ENCODE measurements at places on chromosomes 1 and 21.

- DNase-seq: no peak
Observed at GRCh38 chr1:213415691-213416380, 364.8 kb downstream of the RPS6KC1 start.

- no peak for DNase-seq
Observed at GRCh38 chr1:229396585-229397206, 37.2 kb downstream of the ACTA1 start.

DNA sequence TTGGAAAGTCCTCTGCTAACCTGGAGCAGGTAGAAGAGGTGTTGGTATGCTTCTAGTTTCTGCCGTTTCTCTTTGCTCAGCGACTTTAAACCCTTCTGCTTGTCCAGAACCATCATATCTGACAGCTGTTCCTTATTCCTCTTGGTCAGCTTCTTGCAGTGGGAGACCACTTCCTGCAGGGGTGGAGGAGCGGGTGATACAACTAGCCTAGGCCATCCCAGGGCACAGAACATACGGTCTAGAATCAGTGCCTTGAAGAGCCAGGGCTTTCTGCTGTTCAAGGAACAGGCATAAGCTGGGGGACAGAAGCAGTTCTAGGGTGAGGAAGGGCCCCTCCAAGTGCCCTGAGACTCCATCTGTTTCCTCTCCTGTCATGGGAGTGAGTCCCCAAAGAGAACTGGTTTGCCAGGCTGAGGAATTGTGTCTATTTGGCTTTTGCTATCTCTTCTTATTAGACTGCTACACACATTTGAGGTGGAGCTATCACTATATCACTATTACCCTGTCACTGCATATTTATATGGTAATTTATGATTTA lies 32.5 kb downstream of the IQGAP3 start:
- no peak for DNase-seq

DNA sequence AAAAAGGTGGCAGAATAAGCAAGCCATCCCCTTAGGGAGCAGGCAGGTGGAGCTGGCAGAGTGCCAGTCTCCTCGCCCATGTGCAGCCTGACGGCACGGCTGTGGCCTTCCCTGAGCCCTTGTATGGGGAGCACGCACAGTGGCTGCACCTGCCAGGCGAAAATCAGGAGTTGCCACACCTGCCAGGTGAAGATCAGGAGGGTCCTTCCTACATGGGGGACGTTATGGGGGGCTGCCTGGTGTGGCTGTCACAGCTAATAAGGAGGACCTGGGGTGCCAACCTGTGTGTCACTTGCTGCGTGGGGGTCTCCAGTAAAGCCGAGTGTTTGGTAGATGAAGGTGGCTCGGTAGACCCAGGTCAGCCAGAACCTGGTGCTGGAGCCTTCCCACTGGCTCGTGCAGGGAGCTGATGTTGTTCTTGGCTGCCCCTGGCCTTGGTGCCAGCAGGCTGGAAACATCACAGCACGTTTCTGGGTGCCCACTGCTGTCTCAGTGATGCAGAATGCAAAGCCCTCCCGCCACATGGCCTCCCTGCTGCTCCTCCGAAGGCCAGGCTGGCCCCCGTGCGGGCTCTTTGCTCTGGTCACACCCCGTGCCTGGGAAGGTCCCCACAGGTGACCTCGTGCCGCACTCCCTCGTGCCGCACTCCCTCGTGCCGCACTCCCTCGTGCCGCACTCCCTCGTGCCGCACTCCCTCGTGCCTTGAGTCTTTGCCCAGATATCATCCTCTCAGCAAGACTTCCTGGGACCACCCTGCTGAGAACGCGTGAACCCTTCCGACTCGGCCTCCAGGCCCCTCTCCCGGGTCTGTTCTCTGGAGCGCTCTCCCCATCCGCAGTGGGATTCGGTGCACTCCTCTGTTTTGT lies 55.4 kb downstream of the SLC37A1 start:
- no peak for DNase-seq

GRCh38 chr1:200890818-200891773 lies 3.6 kb upstream of the INAVA start:
- no peak for DNase-seq

GRCh38 chr1:156432669-156433018 lies 63.6 kb downstream of the RHBG start:
- DNase-seq: no peak

- no peak for DNase-seq
Observed at GRCh38 chr1:20821466-20821865, 34.4 kb upstream of the HP1BP3 start.

DNA sequence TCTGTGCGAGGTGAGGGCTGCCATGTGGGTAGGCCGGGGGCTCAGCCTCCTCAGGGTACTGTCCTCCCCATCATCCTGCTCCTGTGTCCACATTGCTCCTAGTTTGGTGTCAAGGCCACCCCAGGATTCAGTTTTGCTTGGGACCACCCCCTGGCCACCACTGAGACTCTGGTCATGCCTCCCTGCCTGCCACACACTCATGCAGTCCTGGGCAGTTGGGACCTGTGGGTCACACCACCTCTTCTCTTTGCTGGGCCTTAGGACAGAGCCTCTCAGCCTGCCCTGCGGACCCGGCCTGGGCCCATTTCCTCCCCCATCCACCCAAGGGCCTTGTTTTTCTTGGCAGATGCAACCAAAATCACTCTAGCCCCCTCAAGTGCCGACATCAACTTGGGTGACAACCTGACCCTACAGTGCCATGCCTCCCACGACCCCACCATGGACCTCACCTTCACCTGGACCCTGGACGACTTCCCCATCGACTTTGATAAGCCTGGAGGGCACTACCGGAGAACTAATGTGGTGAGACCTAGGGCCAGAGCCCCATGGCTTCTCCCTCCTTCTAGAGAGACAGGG lies 19.4 kb downstream of the TMEM81 start:
- DNase-seq: no peak

GRCh38 chr1:223298701-223299100 lies 65.3 kb downstream of the SUSD4 start:
- DNase-seq: no peak

DNA sequence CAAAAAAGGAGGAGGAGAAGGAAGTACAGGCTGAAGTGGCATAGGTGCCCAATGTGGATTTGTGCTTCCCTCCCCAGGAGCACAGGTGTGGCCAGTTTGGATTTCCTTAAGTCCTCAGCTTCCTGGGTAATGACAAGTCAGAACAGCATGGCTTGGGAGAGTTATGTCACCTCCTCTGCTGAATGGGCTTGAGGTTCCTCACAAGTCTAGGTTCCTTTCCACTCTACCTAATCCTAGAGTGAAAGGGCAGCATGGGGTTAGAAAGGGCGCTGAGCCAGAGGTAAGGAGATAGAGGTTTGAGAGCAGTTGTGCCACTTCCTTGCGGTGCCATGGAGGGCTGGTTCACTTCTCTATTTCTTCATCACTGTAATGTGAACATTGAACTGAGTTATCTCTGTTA lies 35.5 kb upstream of the IL20 start:
- no peak for DNase-seq

GRCh38 chr1:12272770-12273169 lies 42.9 kb downstream of the VPS13D start:
- DNase-seq: no peak

DNA sequence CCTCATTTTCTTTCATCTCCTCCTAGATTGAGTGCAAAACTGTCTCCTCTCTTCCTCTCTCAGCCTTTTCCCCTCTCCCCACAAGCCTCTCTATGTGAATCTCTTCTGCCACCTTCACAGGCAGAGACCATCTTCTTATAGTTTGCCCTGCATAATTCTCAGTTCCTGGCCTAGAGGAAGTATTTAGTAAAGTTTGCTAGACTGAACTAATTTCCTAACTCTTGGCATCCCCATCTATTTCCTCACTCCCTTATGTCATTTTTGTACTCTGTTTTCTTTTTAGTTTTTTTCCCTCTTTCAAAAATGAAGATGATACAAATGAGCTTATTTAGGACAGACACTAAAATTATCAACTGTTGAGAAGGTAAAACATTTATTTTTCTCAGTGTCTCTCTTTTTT lies 66.0 kb downstream of the XCL2 start:
- DNase-seq: no peak

DNA sequence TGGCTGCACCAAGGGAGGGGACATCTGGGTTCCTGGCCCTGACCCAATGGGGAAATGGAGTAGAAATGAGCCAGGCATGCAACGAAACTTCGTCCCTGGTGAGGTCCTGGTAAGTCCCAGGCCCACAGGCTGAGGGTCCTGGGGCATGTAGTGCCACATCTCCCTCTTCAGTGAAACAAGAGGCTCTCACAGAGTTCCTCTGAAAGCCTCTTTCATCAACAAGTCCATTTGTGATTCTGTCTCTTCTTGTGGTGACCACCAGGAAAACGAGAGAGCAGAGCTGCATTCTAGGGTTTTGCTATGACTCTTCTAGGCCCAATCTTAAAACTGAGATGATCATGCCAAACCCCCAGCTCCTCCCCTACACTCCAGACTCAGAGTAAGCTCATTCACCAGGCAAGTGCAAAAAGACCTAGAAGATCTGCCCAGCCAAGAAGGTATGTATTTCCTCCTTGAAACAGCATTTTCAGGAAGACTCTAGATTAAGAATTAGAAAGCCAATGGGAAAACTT lies 24.3 kb upstream of the RNF220 start:
- no peak for DNase-seq

DNA sequence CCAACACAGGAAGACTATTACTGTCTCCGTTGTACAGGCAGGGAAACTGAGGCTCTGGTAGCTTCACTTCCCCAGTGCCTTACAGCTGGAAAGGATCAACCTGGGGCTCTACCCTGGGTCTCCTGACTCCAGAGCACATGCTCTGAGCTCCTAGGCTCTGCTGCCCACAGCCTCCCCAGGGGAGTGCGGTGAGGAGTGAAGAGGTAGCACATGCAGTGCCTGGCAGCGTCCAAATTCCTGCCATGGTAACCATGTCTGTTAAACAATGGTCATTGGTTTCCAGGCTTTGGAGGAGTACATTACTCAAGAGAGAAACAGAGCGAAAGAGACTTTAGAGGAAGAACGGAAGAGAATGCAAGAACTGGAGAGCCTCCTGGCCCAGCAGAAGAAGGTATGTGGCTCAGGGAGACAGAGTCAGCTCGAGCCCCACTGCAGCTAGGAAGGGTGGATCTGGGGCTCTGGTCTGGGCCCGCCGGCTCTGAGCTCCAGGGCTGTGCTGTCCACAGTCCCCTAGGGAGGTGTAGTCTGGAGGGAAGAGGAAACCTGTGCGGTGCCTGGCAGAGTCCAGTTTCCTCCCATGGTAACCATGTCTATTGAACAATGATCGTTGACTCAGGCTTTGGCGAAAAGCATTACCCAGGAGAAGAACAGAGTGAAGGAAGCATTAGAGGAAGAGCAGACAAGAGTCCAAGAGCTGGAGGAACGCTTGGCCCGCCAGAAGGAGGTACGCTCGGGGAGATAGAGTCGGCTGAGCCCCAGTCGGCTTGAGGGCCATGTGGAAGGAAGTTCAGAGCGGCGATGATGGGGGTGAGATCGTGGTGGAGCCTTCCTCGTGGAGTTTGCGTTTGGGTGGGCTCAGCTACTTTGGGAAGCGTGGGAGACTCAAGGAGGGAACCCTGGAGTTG lies 64.6 kb upstream of the EFHD2 start:
- DNase-seq: no peak

DNA sequence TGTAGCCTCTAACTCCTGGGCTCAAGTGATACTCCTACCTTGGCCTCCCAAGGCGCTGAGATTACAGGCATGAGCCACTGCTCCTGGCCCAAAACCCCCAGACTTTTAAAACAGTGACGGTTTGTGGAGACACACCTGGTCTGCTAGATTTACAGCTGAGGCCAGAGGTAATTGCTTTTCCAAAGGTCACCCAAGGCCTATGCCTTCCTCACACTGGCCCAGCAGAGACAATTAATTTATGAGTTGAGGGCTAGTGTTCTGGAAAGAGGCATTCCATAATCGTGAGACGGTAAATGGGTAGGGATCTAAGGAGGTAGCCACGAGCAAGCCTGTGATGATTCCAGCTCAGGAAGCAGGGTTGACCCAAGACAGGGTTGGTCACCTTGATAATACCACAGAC lies 12.4 kb upstream of the PARP1 start:
- no peak for DNase-seq

- no peak for DNase-seq
Observed at GRCh38 chr1:229812693-229813092, 186.6 kb downstream of the URB2 start.

- no peak for DNase-seq
Observed at GRCh38 chr1:52216907-52217458, 75.1 kb downstream of the ZFYVE9 start.

DNA sequence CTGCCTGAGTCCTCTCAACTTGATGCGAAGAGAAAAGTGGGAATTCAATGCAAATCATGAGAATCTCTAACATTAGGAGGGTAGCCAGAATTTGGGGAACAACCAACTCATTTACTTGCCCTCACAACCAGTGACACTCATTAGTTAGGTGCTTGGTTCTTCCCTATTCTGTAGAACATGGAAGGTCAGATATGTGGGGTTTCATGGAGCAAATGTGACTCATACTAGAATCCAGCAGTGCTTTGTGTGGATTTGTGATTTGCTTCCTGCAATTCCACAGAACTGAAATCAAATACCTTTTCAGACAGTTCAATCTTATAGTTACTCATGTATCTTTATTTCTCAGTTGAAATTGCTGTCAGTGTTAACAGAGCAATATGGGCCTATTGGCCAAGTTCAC lies 6.9 kb upstream of the ETV3 start:
- no peak for DNase-seq

DNA sequence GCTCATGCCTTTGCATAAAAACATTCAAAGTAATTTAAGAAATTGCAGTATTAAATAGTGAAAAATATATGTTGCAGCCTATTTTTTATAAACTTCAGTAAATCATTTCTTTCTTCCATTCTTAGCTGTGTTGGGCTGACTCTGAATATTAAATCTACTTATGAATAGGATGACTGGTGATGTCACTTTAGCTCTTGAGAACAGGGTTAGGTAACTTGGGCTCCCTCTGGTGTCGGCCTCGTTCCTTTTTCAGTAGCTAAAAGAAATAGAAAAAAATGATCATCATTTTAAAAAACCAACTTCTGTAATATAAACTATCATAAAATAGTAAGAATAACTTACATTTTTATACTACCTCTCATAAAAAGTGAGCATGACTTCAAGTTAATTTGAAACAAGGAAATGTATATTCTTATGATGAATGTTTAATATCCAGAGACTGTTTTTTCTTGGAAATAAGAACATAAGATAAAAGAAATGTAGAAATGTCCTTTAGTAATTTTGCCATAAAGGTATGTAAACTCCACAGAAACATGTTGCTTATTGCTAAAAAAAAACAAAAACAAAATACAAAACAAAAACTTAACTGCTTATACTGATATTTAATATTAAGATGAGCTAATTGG lies 26.8 kb upstream of the NCAM2 start:
- DNase-seq: no peak

- no peak for DNase-seq
Observed at GRCh38 chr1:82690411-82690810, 889.7 kb downstream of the ADGRL2 start.

DNA sequence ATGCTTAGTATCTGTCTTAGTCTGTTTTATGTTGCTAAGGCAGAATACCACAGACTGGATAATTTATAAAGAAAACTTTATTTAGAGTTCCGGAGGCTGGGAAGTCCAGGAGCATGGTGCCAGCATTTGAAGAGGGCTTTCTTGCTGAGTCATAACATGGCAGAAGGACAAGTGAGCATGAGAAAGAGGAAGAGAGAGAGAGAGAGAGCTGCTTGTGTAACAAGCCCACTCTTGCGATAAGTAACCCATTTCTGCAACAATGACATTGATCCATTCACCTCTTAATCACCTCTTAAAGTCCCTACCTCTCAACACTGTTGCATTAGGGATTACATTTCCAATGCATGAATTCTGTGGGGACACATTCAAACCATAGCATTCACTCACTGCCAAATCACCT lies 11.7 kb upstream of the MYOCOS start:
- no peak for DNase-seq

- no peak for DNase-seq
Observed at GRCh38 chr21:22120616-22121266, 1122.5 kb downstream of the NCAM2 start.

- DNase-seq: no peak
Observed at GRCh38 chr1:39080831-39081270, 54.7 kb downstream of the NDUFS5 start.
